ENCODE measurements at places on chromosomes 2 and 18.

- peak; percentile 17 for DNase-seq
Measured at GRCh38 chr2:204260162-204260877, 285.0 kb upstream of the PARD3B start.

- no peak for DNase-seq
Measured at GRCh38 chr2:167803449-167803988, 443.9 kb downstream of the STK39 start.

GRCh38 chr2:55907686-55908085, 15.9 kb downstream of the EFEMP1 start:
- no peak for DNase-seq

DNA sequence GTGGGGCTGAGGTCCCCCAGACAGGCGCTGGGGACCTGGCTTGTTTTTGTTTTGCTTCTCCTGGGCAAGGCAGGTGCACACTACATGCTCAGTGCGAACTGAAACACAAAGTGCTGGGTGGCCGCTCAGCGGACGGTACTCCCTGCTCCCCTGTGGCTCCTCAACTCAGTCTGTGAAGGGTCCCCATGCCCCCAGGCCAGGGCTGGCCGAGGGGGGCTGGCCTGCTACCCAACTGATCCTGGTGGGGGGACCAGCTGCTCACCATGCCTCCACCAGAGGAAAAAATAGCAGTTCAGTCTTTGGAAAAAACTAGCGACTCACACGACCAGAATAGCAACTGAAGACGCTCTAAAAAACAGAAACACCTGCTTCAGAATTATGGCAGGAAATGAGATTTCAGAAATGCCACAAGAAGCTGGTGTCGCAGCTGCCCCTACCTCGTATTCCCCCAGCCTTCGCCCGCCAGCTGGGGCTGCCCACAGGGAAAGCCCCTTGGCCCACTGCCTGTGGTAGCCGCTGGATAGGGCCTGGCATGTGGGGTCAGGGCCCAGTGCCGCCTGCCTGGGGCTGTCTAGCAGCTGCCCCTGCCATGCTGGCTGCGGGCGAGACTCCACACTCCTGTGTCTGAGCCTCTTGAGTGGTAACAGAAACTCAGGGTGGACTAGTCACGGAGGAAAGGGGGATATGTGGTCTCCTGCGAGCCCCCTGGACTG, 43.7 kb downstream of the MEX3C start:
- DNase-seq = peak; percentile 24

- no peak for DNase-seq
Measured at GRCh38 chr2:132774189-132774588, 104.2 kb upstream of the LYPD1 start.

GRCh38 chr2:165634855-165635254, 159.2 kb downstream of the GALNT3 start:
- no peak for DNase-seq

GRCh38 chr18:56563568-56563967, 74.8 kb downstream of the TXNL1 start:
- DNase-seq = no peak
